Type B pancreatic cell (in vitro differentiated cells): ENCODE measurements at places on chromosomes 3 and 15. TPM values are rescaled to one million over a fixed set of nuclear protein-coding genes. Genes with fewer than 3 reads are reported as not detected.
A peak's percentile ranks its signal among the peaks of the same experiment; 100 is the strongest.

DNA sequence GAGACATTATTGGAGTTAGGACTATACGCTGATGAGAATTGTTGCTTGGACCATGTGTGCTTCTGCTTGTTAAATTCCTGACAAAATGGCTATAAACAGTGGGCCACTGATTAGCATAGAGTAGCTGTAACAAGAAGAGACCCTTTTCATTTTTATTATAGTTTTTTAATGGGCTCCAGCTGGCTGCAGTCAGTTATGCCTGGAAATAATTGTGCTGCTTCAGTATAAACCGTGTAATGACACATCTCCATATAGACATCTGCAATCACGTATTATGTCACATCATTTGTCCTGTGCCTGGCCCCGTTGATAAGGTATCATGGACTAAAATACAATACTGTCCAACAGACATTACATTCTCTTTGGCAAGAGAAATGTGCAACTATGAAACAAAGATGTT lies 50.9 kb downstream of the ARPP21 start:
- H3K4me1 ChIP-seq, result no peaks in the 10 kb centered on the region
- peaks cover 4% of the 10 kb centered on the region for H3K27me3 ChIP-seq
- H3K4me3 ChIP-seq, result no peak overlapping the region
- no peak overlapping the region for H3K27ac ChIP-seq

GRCh38 chr15:84888639-84889038 lies 4.2 kb downstream of the SLC28A1 start:
- H3K27ac ChIP-seq, result no peak overlapping the region
- no peak overlapping the region for H3K4me3 ChIP-seq
- peaks cover 8% of the 10 kb centered on the region for H3K4me1 ChIP-seq

GRCh38 chr15:39215015-39215414 lies 365.9 kb upstream of the THBS1 start:
- peaks cover 14% of the 10 kb centered on the region for H3K4me1 ChIP-seq
- peaks cover 4% of the 10 kb centered on the region for H3K36me3 ChIP-seq
- H3K27me3 ChIP-seq, result no peaks in the 10 kb centered on the region
- H3K4me3 ChIP-seq, result no peak overlapping the region
- DNase-seq, result no peak

- H3K27ac ChIP-seq, result no peak overlapping the region
- DNase-seq, result no peak
- H3K4me1 ChIP-seq, result no peaks in the 10 kb centered on the region
- no peak overlapping the region for H3K4me3 ChIP-seq
- H3K27me3 ChIP-seq, result no peaks in the 10 kb centered on the region
- peaks cover 4% of the 10 kb centered on the region for H3K36me3 ChIP-seq
These were observed 417.5 kb upstream of the TPRG1 start for GRCh38 chr3:188754267-188754666.

GRCh38 chr3:43752905-43753304 lies 62.2 kb downstream of the ABHD5 start:
- no peaks in the 10 kb centered on the region for H3K4me1 ChIP-seq
- H3K36me3 ChIP-seq, result no peaks in the 10 kb centered on the region
- peaks cover 17% of the 10 kb centered on the region for H3K27me3 ChIP-seq

- peaks cover 41% of the 10 kb centered on the region for H3K36me3 ChIP-seq
- peaks cover 23% of the 10 kb centered on the region for H3K4me1 ChIP-seq
- H3K4me3 ChIP-seq, result no peak overlapping the region
- H3K27ac ChIP-seq, result no peak overlapping the region
These were observed 7.7 kb downstream of the SELENOT start for GRCh38 chr3:150610785-150611184.

FSIP1 gene
- total RNA-seq, result 0.88 and 2.9 TPM in 2 replicates

DNA sequence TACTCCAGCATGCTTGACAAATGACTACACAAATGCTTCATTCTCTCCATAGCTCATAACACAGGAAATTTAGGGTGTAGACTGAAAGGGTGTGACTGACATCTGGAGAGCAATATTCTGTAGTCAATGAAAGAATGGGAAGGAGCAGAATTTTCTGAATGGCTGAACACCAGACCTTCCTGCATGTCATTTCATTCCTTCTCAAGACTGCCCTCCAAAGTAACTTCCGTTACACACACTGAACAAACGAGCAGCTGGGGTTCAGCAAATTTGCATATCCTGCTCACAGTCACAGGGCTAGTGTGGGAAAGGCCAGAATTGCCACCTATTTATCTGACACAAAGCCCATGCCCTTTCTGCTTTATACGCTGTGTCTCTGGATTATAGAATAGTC lies 325.0 kb upstream of the CFAP20DC start:
- peaks cover 3% of the 10 kb centered on the region for H3K27me3 ChIP-seq
- no peaks in the 10 kb centered on the region for H3K36me3 ChIP-seq
- DNase-seq, result no peak
- H3K27ac ChIP-seq, result no peak overlapping the region
- H3K4me1 ChIP-seq, result no peaks in the 10 kb centered on the region

DNA sequence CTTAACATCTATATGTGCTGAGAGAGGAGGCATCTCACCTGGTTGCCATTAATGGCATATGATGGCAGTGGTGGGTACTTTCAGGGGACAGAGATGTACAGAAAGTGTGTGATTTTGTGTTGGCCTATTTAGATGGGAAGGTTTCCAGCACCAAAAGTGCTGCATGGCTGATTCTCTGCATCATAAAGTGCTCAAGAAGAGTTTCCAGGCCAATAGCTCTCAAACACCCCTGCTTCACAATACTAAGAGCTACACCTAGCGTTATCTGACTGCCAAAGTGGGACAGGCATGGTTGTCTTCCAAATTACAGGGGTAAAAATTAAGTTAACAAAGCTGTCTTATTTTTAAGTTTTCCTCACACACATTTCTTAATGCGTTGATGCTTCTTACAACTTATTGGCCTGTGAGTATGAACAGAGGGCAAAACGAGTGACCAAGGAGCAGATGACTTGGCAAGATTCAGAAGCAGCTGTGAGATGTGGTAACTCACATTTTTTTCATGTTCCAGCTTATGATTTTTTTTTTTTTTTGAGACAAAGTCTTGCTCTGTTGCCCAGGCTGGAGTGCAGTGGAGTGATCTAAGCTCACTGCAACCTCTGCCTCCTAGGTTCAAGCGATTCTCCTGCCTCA lies 41.4 kb upstream of the VEPH1 start:
- no peak overlapping the region for H3K4me3 ChIP-seq
- H3K27me3 ChIP-seq, result peaks cover 20% of the 10 kb centered on the region
- H3K27ac ChIP-seq, result no peak overlapping the region
- H3K36me3 ChIP-seq, result no peaks in the 10 kb centered on the region

GJD2 gene
- 0.50 and 0.89 TPM in 2 replicates for total RNA-seq

DNA sequence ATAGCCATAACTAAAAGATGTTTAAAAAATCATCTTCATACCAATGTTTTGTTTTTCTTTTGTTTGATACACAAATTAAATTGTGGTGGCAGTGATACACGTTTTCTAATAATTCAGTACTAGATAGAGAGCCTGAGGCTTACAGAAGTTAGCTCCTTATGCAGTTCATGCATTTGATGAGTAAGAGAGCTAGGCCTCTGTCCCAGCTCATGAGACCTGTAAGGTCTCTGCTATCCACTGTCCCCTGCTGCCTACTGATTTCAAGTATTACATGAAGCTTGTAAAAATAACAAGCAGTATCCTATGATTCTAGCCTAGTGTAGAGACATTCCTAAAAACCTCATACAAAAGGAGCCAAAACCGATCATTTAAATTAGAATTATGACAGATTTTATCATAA lies 144.5 kb downstream of the MBNL1 start:
- H3K36me3 ChIP-seq, result peaks cover 20% of the 10 kb centered on the region
- no peak overlapping the region for H3K27ac ChIP-seq
- no peak for DNase-seq
- no peaks in the 10 kb centered on the region for H3K4me1 ChIP-seq
- H3K27me3 ChIP-seq, result no peaks in the 10 kb centered on the region

GRCh38 chr3:78757731-78758130 lies 1010.1 kb downstream of the ROBO1 start:
- peaks cover 20% of the 10 kb centered on the region for H3K4me1 ChIP-seq
- no peak overlapping the region for H3K4me3 ChIP-seq

- peaks cover 22% of the 10 kb centered on the region for H3K4me1 ChIP-seq
- no peaks in the 10 kb centered on the region for H3K27me3 ChIP-seq
These were observed 141.3 kb upstream of the PDZRN3 start for GRCh38 chr3:73765878-73766545.

DNA sequence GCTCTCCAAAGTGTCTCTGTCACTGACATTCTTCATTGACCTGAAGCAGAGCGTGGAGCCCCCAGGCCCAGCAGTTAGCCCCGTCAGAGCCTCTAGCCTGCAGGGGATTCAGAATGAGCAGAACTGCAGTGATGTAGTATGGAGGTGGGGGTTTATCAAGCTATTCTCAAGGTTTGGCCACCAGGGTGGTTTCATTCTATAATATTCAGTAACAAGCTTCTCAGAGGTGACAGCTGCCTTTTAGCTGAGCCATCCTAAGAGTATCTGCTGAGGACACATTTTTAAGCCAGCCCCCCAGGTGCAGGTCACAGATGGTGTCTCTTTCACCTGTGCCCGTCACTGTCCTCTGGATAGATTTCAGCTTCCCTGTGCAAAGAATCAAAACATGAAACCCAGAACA lies 31.9 kb downstream of the CMTM7 start:
- no peak overlapping the region for H3K4me3 ChIP-seq
- peak overlapping the region; percentile 25 for H3K27ac ChIP-seq
- peaks cover 5% of the 10 kb centered on the region for H3K27me3 ChIP-seq
- H3K4me1 ChIP-seq, result peaks cover 50% of the 10 kb centered on the region
- H3K36me3 ChIP-seq, result peaks cover 5% of the 10 kb centered on the region

DNA sequence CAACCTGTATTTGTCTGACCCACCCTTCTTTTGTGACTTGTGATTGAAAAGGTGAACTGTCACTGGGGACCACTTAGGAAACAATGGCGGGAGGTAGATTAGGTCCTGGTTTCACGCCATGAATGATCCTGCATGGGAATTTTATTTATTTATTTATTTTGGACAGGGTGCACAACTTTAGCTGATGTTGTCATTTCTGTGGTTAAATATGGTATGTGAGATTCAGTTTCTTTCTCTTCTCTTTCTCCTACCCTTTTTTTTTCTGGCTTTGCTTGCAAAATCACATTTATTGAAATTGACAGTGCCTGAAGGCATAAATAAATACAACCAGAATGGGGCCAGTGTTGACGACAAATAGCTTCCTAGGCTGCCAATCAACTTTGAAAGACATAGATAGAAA lies 18.0 kb upstream of the HTR3E start:
- DNase-seq, result no peak
- H3K4me3 ChIP-seq, result no peak overlapping the region
- no peak overlapping the region for H3K27ac ChIP-seq
- H3K4me1 ChIP-seq, result peaks cover 3% of the 10 kb centered on the region
- peaks cover 3% of the 10 kb centered on the region for H3K27me3 ChIP-seq
- H3K36me3 ChIP-seq, result no peaks in the 10 kb centered on the region

GRCh38 chr3:186512570-186513302 lies 31.4 kb downstream of the CRYGS start:
- H3K36me3 ChIP-seq, result no peaks in the 10 kb centered on the region
- no peak overlapping the region for H3K27ac ChIP-seq
- peaks cover 41% of the 10 kb centered on the region for H3K27me3 ChIP-seq
- peaks cover 9% of the 10 kb centered on the region for H3K4me1 ChIP-seq
- DNase-seq, result no peak
- no peak overlapping the region for H3K4me3 ChIP-seq

- DNase-seq, result no peak
- no peaks in the 10 kb centered on the region for H3K4me1 ChIP-seq
- H3K27me3 ChIP-seq, result no peaks in the 10 kb centered on the region
- H3K4me3 ChIP-seq, result no peak overlapping the region
- H3K27ac ChIP-seq, result no peak overlapping the region
- H3K36me3 ChIP-seq, result peaks cover 14% of the 10 kb centered on the region
These were observed 7.4 kb upstream of the EOGT start for GRCh38 chr3:69020857-69021256.

DNA sequence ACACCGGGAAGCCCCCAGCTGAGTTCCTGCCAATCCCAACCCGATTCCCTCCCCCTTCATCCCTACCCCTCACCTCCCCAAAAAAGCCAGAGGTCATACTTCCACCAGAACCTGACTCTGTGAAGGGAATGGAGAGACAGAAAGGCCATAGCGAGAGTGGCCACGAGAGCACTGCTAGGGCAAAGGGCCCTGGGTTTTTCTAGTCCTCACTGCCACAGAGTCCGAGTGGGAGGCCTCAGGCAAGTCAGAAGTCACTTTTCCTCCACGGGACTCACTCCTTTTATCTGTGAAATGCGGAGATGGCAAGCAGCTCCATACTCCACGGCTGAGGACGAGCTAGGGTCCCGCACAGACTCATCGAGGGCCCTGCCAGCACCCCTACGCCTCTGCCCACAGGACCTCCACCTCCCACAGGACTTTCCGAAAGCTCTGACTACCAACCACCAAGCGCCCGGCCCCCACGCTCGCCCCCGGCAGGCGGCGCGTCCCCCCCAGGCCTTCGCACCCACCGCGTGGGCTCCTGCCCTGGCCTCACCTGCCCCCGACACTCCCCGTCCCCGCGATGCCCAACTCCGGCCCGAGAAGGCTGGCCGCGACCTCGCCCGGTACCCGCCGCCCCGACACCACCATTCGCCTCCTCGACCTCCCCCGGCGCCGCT lies 792 bp downstream of the ATP13A3 start:
- peak overlapping the region; percentile 98 for H3K27ac ChIP-seq
- no peak for DNase-seq
- H3K4me3 ChIP-seq, result peak overlapping the region; percentile 96
- H3K27me3 ChIP-seq, result peaks cover 7% of the 10 kb centered on the region

ST8SIA2 gene
- 8.8 and 16.8 TPM in 2 replicates for total RNA-seq

DNA sequence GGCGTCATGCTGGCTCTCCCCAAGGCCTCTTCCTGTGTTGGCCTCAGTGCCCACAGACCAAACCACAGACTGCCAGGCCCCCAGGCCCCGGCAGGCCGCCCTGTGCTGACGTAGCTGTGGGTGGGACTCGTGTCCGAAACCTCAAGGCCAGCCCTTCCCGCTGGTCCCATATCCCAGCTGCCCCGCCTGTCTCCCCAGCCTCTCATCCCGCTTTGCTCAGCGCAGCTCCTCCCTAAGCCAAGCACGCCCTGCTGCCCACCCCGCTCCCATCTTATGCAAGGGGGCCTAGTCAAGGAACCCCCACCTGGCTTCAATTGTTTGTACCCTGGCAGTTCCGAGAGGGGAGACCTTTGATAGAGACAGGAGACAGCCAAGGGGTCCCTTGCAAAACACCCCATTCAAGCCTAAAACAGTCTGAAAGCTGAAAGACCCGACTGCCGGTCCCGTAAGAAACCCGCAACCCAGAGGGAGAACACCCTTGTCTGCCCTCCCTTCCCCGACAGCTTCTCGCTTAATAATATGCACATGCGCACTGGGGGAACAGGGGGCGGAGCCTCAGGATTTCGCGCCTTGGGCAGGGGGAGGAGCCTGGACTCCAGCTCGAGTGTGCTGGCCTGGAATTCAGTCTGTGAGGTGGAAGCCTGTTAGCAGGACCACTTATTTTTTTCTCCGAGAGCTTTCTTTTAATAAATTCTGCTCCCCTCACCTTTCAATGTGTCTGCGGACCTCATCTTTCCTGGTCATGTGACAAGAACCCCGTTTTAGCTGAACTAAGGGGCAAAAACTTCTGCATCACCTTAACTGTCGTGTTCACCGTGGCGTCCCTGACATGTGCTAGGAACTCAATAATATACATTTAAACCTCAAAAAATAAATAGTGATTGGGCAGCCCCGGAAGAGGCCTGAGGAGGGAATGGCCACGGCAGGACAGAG lies 17.2 kb downstream of the TNFAIP8L3 start:
- H3K36me3 ChIP-seq, result peaks cover 3% of the 10 kb centered on the region
- H3K27me3 ChIP-seq, result peaks cover 2% of the 10 kb centered on the region
- H3K27ac ChIP-seq, result no peak overlapping the region

- H3K36me3 ChIP-seq, result peaks cover 8% of the 10 kb centered on the region
- DNase-seq, result no peak
- H3K27me3 ChIP-seq, result peaks cover 4% of the 10 kb centered on the region
- H3K4me3 ChIP-seq, result no peak overlapping the region
- H3K27ac ChIP-seq, result no peak overlapping the region
- peaks cover 19% of the 10 kb centered on the region for H3K4me1 ChIP-seq
These were observed 108.8 kb upstream of the CRBN start for GRCh38 chr3:3288255-3288654.
